ENCODE measurements at places on chromosomes 12 and 14. TPM values are rescaled to one million over a fixed set of nuclear protein-coding genes. Genes with fewer than 3 reads are reported as not detected.
A peak's percentile ranks its signal among the peaks of the same experiment; 100 is the strongest.

The TMTC1 gene
- total RNA-seq: 176 TPM

- DNase-seq: no peak
These were observed 5.0 kb downstream of the STRAP start for GRCh38 chr12:15887043-15887817.

- no peak for DNase-seq
These were observed 98.8 kb downstream of the TMEM132C start for GRCh38 chr12:128365651-128366231.

DNA sequence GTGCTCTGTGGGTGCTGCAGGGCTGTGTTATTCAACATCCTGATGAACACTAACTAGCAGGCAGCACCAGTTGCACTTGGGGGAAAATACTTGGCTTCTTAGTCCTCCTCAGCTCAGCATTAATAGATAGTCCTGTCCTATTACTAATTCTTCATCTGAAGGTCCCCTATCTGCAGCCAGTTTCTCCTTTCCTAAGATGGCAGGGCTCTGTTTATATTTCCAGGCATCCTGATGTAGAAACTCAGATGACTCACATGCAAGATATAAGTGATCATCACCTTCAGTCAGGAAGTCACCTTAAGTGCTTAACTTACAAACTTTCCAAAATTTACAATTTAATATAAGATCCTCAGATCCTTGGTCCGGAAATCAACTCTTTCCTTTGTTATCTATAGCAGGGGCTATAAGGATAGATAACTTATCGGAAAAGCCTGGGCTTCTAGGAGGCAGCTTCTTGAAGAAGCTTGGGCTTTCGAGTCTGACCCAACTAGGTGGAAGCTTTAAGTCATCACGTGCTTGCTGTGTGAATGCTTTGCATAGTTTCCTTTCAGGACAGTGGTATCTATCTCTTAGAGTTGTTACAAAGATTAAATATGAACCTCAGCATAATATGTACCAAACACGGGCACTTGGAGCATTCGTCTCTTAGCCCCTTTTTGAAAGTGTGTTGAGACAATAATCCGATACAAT, 181.0 kb upstream of the GRIP1 start:
- no peak for DNase-seq

GRCh38 chr12:57810450-57810849, 8.1 kb downstream of the AVIL start:
- no peak for DNase-seq

The OR11H7 gene
- not detected for total RNA-seq

The SMCO2 gene
- not detected for total RNA-seq

The GALNT8 gene
- total RNA-seq: not detected

DNA sequence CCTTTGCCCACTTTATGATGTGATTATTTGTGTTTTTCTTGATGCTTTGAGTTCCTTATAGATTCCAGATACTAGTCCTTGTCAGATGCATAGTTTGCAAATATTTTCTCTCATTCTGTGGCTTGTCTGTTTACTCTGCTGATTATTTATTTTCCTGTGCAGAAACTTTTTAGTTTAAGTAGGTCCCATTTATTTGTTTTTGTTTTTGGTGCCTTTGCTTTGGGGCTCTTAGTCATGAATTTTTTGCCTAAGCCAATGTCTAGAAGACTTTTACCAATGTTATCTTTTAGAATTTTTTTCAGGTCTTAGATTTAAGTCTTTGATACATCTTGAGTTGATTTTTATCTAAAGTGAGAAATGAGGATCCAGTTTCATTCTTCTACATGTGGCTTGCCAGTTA, 667.3 kb downstream of the SLC16A7 start:
- DNase-seq: no peak

The CISTR gene
- total RNA-seq: not detected

DNA sequence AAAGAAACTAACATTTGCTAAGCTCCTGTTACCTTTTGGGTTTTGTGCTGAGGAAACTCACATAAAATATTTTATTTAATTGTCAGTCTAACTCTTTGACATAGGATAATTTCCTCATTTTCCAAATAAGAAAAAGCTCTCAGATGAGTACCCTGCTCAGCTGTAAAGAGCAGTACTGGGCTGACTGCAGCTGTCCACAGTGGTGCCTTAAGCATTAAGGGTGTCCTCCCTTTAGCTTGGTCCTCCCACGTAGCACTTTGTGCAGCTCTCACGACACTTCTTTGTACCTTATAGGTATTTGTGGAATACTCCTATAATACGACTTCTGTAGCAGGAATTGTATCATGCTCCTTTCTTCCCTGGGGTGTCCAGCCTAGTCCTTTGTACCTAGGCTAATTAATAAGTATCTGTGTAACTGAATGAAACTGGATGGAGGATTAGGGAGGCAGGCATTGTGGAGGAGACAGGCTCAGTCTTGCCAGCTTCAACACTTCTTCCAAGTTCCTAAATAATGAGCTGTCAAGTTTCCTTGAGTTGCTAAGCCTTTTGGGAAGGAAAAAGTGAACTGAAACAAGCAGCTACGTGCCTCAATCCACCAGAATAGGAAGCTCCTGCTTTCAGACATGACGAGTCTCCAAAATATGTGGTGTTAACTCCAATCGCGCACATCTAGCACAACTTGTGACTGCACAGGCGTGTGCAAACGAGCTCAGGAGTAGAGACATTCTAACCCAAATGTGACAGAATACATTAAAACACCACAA, 123.0 kb downstream of the SLC38A4 start:
- DNase-seq: no peak

DNA sequence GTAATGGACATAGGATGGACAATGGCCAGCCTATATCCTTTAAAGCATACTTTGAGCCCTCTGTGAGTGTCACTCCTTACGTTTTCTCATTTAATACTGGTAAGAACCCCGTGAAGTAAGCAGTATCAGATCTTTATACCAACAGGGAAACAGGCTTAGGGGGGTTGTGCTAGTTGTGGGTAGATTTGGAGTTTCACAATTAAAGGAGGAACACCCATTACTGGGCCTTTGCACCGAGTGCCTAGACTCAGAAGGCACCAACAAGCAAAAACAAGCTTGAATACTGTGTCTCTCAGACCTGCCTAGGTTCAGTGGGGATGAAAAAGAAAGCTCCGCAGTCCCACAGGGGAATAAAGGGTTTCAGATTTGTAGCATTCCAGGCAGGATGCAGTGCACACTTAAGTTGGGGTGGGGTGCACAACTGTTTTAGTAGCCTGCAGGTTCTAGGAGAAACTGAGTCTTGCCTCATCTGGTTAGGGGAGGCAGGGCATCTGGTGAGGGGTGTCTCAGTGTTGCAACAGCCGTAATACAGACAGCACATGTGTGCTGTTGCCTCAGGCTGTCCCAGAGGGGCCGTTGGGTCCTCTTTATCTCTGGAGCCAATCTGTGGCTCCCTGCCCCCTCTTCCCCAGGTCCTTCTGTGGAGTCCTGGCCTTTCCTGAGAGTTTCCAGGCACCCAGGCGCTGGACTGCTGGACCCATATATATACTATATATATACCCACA, 51.2 kb downstream of the IRAK3 start:
- DNase-seq: no peak

DNA sequence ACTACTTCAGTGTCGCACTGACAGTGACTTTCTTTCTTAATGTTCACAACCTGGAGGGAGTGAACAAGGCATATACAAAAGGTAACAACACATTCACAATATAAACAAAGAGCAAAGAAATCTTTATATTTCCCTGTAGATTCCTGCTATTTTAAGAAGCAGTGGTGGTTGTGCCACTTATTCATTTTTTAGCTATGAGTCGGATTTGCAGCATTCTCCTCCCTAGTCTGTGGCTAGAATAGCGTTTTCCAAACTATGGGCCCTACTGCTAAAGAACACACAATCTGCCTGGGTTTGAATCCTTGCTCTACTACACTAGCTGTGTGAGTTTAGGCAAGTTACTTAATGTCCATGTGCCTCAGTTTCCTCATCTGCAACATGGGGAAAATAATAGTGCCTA, 18.6 kb upstream of the MDM1 start:
- no peak for DNase-seq

DNA sequence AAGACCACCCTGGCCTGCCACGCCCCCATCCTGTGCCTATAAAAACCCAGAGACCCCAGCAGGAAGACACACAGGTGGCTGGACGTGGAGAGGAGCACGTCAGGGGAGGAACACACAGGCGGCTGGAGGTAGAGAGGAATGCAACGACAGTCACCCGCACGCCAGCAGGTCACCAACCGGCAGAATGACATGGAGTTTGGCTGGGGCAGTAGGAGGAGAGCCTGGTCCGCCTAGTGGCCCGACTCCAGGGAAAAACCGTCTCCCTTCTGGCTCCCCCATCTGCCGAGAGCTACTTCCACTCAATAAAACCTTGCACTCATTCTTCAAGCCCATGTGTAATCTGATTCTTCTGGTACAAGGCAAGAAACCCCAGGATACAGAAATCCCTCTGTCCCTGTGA, 62.7 kb upstream of the KCNH3 start:
- no peak for DNase-seq

- no peak for DNase-seq
These were observed 71.0 kb downstream of the RFLNA start for GRCh38 chr12:124365726-124366430.

The ASIC1 gene
- total RNA-seq: not detected

The OS9 gene
- 233 TPM for total RNA-seq

DNA sequence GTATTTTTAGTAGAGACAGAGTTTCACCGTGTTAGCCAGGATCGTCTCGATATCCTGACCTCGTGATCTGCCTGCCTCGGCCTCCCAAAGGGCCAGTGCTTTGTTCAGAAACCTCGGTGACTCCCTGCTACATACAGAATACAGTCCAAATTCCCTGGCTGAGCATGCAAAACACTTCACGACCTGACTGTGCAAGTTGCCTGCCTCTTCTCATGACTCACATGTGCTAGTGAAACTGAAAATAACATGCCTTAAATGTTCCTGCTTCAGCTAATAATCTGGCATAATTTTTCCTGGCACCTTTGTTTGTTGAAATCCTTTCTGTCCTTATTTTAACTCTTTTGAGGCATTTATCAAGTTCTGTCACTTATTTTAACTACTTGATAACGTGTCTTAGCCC, 8.2 kb downstream of the DMAC2L start:
- DNase-seq: peak; percentile 70

The AVPR1A gene
- total RNA-seq: 32.4 TPM
